ENCODE measurements at places on chromosomes 5 and 9.
A peak's percentile ranks its signal among the peaks of the same experiment; 100 is the strongest.

GRCh38 chr5:148760945-148761638, 65.3 kb upstream of the ADRB2 start:
- DNase-seq = no peak

- no peak for DNase-seq
These were observed 59.2 kb downstream of the AP3B1 start for GRCh38 chr5:78235289-78235688.

DNA sequence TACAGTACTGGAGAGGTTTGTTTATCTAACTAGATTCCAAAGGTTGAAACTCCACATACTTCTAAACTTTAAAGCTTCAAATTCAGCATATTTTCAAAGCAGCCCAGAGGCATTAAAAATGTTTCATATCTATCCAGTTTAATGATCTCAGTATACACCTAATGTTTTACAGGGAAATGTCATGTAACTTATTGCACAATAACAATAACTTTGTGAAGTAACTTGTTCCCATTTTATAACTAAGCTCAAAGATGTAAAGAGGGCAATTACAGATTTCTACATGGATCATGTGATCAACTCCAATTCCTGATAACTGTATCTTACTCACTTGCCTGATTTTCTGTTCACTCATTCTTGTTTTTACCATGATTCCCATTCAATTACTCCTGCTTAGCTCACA, 610.0 kb downstream of the TAF11L14 start:
- no peak for DNase-seq

- DNase-seq = no peak
These were observed 30.1 kb upstream of the CNOT6 start for GRCh38 chr5:180463916-180464602.

GRCh38 chr5:176787676-176788075, 22.7 kb upstream of the UNC5A start:
- no peak for DNase-seq

DNA sequence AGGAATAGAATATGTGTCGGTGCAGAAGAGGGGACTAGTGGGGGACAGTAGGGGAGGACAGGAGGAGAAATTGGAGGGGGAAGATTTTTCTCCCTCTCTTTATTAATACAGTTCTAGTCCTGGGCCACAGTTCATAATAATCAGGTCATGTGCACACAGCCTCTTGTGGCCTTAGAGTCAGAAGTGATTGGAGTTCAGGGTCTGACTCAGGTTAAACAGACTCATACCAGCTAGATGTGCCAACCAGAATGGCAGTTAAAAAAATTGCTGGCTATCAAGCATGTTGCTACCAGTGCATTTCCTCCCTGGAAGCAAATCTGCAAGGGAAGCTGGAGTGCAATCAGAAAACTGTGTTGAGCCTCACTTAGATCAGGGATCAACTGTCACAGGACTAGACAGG, 132.7 kb upstream of the MAP1B start:
- DNase-seq = no peak

- no peak for DNase-seq
These were observed 65.0 kb downstream of the PKD2L2 start for GRCh38 chr5:137954131-137954879.

- DNase-seq = no peak
These were observed 73.9 kb downstream of the CSNK1G3 start for GRCh38 chr5:123585871-123586270.

GRCh38 chr5:176401281-176402205, 13.0 kb downstream of the HIGD2A start:
- no peak for DNase-seq

DNA sequence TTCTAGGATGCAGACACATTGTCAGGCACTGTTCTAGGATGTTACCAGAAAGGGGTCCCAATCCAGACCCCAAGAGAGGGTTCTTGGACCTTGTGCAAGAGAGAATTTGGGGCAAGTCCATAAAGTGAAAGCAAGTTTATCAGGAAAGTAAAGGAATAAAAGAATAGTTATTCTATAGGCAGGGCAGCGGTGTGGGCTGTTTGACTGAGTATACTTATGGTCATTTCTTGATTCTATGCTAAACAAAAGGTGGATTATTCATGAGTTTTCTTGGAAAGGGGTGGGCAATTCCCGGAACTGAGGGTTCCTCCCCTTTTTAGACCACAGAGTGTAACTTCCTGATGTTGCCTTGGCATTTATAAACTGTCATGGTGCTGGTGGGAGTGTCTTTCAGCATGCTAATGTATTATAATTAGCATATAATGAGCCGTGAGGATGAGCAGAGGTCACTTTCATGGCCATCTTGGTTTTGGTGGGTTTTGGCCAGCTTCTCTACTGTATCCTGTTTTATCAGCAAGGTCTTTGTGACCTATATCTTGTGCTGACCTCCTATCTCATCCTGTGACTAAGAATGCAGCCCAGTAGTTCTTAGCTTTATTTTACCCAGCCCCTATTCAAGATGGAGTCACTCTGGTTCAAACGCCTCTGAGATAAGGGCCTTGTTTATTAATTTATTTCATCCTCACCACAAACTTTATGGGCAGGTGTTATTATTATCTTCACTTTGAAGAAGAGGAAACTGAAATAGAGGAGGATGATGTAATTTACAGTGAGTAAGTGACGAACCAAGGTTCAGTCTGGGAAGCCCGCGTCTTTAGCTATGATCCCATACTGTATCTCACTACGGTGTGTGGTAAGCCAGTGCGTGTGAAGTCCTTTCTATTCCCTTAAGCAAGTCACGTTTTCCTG, 186.0 kb upstream of the KLF4 start:
- DNase-seq = peak; percentile 4

- DNase-seq = no peak
These were observed 98.7 kb downstream of the ADCY2 start for GRCh38 chr5:7494481-7495130.
